ENCODE measurements at places on chromosomes 16 and 17.

GRCh38 chr16:84785843-84786581, 33.8 kb upstream of the CRISPLD2 start:
- DNase-seq, result no peak

DNA sequence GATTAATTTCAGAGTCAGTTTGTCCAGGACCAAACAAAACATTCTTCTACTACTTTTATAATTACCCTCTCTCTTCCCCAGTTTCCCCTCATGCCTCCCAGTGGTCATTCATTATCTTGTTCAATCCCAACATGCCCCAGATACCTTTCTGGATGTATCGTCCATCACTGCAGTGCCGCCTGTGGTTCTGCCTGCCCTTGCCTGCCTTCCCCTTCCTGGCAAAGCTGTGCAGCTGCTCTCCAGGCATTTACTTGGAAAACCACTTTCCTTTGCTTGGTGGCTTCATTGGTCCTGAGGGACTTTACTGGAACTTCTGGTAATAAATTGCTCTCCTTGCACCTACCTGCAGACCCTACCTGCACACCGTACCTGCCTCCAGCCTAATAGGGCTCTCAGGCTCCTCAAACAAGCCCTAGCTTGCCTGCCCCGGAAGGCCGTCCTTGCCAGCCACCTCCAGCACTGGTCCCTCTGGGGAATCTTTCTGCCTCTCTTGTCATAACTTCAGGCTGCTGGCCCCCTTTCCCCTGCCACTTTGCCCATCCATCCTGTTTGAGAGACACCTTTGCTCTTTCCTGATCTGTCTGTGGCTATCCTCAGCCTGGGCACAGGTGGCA, 19.5 kb upstream of the MSI2 start:
- no peak for DNase-seq

- DNase-seq, result no peak
Observed at GRCh38 chr16:4364196-4365013, 7.2 kb upstream of the VASN start.

DNA sequence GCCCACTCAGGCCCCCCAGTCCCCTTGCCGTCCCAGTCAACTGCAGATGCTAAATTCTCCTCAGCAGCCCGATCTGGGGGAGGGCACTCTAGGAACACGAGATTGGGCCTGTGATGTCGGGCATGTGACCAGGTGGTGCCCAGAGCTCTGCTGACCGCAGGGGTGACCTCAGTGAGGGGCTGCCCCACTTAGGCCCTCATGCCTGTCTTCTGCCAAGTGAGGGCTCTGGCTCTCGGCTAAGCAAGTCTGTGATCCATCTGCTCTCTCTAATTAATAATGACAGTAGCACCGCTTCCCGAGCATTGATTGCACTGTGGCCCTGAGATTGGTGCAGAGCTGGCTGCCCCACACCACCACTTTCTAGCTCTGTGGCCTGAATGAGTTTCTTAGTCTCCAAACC, 138.8 kb downstream of the MRM1 start:
- DNase-seq, result no peak

DNA sequence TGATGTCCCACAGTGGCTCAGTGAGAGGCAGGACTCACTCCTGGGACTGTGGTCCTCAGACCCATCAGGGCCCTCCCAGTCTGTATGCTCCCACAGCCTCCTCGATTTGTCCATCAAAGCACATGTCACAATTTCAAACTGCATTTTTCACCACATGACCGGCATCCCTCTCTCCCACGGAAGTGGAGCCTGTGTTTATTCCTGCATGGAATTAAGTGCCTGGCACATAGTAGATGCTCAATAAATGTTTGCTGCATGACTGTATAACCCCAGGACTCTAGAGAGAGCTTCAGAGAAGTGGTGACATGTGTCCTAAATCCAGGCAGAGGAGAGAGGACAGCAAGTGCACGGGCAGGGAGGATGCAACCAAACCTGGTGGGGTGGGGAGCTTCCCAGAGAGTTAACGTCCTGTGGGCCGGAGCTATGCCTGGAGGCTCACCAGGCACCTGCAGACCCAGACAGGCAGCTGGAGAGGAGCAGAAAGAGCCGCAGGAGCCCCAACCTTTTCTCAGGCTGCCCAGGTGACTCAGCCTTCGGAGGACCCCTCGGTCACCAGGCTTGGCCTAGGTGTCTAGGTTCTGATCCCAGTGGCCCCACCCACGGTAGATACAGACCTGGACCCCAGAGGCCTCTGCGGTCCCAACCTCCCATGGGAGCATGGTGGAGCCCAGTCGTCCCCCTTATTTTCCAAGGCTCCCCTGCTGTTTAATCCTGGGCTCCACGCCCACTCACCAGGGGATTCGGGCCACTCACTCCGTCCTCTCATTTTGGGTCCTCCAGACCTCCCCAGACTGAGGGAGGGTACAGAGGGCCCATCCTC, 5.8 kb downstream of the CDH5 start:
- no peak for DNase-seq

DNA sequence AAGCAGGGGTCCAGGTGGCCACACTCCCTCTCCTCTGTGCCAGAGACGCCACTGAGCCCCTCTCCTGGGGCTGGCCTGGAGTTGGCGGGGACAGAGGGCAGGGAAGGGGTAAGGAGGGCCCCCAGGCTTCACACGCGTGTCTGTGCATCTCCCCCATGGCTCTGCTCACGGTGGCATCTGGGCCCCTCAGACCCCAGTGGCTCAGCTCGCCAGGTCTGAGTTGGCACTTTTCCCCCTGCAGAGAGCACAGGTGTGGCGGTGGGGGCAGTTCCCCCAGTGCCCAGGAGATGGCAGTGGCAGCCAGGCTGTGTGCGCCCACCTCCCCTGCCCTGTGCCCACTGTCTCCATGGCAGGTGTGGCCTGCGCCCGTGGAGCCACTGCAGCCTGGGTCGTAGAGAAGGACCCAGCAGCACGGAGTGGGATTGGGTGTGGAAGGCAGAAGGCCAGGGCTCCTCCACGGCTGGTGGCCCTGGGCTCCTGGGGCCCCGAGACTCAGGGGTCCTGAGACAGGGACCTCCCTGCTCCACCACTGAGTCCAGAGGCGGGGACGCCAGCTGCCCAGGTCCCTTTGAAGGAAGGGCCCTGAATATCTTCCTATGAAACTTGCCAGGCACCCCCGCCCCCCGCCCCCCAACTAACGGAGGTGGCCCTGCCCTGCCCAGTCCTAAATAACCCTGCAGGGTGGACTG, 4.3 kb upstream of the APRT start:
- DNase-seq, result peak; percentile 67

GRCh38 chr16:30853758-30854157, 40.1 kb downstream of the BCL7C start:
- DNase-seq, result no peak

DNA sequence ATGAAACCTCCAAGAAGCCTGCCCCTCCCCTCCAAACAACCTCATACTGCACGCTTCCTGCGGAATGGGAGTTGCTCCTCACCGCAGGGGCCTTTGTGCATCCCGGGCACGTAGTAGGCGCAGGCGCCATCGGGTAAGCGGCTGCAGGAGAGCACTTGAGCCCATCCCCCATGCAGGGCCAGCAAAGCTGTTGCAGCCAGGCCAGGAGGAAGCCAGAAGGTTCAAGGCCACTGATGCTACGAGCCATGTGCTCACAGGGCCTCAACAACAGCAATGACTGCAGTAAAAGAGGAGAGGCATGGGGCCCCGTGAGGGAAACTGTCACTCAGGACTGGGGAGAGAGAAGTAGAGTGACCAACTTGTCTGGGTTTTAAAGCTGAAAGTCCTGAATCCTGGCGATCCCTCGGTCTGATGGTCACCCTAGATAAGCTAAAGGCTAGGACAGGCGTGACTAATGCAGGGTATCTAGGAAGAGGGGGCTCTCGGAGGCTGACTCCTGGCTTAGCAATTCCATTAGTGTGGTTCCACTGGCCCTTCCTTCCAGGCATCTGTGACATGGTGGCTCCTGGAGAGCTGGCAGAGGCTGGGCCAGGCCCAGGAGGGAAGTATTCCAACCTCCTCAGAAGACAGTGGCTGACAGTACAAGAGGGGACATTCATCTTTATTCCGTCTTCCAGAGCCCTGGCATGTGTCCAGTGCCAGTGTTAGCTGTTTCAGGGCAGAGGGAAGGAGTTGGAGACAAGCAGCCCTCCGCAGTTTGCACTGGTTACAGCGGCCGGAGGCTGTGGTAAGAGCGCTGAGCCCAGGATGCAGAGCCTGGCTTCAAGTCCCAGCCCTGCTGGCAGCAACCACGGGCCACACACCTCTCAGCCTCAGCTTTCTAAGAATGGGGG, 20.8 kb downstream of the GOSR2 start:
- DNase-seq, result no peak

GRCh38 chr17:31493656-31494155, 102.2 kb downstream of the RAB11FIP4 start:
- no peak for DNase-seq

DNA sequence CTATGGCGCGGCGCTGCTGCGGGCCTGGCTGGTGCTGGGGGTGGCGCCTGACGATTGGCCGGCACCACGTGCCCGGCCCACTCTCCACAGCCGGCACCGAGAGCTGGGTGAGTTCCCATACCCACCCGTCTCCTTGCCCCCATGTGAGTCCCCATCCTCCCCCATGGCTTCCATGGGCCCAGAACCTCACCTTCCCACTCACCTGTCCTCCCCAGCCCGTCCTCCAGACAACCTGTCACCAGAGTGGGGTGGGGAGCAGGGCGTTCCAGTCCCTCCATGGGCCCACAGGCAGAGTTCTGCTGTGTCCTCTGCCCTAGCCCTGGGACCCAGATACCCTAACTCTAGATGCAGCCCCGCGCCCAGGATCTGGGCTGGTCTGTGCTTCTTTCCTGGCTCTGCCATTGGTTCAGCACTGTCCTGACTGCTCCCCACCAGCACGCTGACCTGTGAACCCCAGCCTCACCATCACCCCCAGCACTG, 5.5 kb downstream of the ARMC5 start:
- DNase-seq, result no peak

DNA sequence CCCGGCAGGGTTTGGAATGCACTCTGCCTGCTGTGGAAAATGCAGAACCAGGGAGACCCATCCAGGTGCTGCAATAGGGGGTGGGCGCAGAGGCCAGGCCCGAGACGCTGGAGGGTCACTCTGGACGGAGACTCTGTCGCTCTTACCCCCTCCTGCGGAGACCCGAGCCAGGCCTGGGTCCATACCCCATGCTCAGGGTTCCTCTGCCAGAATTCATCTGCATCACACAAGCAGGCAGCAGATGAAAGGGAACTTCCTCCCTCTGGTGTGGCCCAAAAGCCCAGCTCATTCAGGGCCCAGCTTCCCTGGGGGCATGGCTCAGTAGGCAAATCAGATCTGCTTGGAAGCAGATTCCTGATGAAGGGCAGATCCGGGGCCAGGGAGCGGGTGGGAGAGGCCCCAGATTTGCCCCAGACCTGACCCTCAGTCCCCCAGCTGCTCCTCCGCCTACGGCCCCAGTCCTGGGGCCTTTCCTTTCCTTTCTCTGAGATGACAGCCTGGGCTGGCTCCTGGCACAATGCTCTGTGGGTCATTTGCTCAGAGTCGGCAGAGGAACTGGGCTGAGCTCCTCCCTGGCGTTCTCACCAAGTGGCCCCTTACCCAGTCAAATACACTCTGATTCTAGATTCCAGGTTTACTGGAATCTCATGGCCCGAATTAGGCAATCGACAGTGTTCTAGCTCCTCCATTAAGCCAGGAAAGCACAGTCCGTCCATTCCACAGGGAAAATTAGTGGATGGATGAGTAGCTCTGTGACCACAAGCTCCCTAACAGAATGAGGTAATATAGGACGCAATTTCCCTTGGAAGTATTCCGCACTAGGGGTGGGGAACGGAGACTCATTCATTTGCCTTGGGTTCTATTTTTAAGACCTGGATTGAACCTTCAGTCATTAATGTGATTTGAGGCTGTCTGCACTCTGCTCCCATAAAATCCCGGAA, 19.1 kb upstream of the RASD1 start:
- no peak for DNase-seq

GRCh38 chr17:40419559-40420331, 2.0 kb upstream of the TOP2A start:
- DNase-seq, result no peak

DNA sequence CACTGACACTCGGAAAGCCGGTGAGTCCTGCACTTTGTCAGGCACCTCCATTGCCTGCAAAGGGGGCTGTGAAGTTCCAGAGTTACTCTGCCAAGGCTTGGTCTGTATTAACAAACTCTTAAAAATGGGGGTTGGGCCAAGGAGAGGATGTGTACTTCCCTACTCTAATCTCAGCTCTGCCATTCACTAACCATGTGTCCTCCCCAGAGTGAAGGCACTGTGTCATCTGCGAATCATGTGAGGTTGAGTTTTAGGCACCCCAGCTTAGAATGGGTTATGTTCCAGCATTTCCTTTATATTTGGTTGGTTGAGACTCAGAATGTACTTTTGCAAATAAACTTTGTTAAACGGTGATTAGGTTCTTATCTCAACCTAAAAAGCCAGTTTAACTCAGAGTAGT, 24.9 kb downstream of the ERCC4 start:
- DNase-seq, result no peak

GRCh38 chr17:81295676-81296381, 722 bp upstream of the SLC38A10 start:
- peak; percentile 77 for DNase-seq

- DNase-seq, result no peak
Observed at GRCh38 chr16:11609474-11610120, 22.9 kb upstream of the LITAF start.

GRCh38 chr17:27906623-27907022, 13.5 kb upstream of the LYRM9 start:
- no peak for DNase-seq

- no peak for DNase-seq
Observed at GRCh38 chr17:67983383-67983688, 12.9 kb downstream of the C17orf58 start.

GRCh38 chr17:80504686-80505413, 28.4 kb upstream of the NPTX1 start:
- DNase-seq, result no peak

GRCh38 chr17:64306850-64307463, 43.9 kb upstream of the TEX2 start:
- DNase-seq, result peak; percentile 80

DNA sequence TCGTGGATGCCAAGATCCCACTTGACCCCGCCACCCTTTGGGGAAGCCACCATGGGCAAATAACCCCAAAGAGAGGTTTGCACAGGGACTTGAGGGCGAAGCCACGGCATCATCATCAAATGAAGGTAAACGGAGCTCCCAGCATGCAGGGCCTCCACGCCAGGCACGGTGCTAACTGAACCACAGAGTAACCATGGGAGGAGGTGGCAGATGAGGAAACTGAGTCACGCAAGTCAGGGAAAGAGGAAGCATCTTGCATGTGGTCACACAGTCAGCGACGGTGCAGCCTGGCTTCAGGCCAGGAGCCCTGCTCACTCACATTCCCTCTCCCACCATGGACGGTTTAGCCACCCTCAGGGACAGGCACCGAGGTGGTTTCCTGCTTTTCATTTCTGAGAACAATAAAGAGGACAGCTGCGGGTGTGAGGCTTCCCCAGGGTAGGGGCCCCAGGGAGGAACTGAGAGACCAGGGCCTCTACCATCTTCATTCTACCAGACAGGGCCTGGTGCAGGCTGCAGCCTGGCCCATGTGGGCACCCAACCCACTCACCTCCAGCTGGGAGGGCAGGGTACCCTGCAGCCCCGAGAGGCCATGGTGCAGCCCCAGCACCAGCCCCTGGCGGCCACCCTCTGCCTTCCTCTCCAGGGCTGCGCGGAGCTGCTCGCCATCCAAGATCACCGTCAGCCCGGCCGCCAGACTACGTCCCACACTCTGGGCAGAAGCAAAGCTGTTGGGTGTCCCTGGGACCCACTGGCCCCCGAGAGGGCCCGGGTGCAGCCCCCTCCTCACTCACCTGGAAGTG, 78.3 kb downstream of the RMI2 start:
- DNase-seq, result peak; percentile 41
